Natural killer cell treated with Interleukin-12 subunit alpha and Interleukin-12 subunit beta and Interleukin-15 and Interleukin-18, amount 100 ng/mL, for 72 hours (primary cell): ENCODE measurements at places on chromosomes 1 and 21. TPM values are rescaled to one million over a fixed set of nuclear protein-coding genes. Genes with fewer than 3 reads are reported as not detected.

GPR3 gene
- total RNA-seq: 0.64 TPM

LRRC41 gene
- 45.5 TPM for total RNA-seq

GRCh38 chr1:160307118-160307791 is 22.3 kb upstream of the PEX19 start:
- H3K4me1 ChIP-seq: no peaks in the 10 kb centered on the region
- H3K4me3 ChIP-seq: no peak overlapping the region
- peaks cover 50% of the 10 kb centered on the region for H3K36me3 ChIP-seq
- H3K27me3 ChIP-seq: no peaks in the 10 kb centered on the region

GRCh38 chr1:214379236-214379970 is 98.4 kb downstream of the SMYD2 start:
- H3K36me3 ChIP-seq: no peaks in the 10 kb centered on the region
- no peaks in the 10 kb centered on the region for H3K4me1 ChIP-seq
- H3K27me3 ChIP-seq: no peaks in the 10 kb centered on the region
- no peak overlapping the region for H3K4me3 ChIP-seq

DNA sequence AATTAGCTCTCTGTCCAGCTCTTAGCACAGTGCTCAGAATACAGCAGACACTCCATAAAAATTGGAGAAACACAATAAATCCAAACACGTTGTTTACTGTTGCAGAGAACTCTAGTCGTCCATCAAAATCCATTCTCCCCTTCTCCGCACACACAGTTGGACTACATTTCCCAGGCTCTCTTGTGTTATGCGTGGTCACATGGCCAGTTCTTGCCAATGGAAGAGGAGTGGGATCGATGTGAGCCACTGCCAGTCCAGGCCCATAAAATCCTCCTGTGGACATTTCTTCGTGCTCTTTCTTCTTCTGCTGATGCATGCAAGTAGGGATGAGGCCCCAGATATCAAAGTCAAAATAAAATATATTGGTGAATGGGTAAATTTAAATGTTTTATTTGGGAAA is 114.3 kb upstream of the FMN2 start:
- no peak for DNase-seq
- peaks cover 7% of the 10 kb centered on the region for H3K36me3 ChIP-seq
- no peaks in the 10 kb centered on the region for H3K4me1 ChIP-seq

DNA sequence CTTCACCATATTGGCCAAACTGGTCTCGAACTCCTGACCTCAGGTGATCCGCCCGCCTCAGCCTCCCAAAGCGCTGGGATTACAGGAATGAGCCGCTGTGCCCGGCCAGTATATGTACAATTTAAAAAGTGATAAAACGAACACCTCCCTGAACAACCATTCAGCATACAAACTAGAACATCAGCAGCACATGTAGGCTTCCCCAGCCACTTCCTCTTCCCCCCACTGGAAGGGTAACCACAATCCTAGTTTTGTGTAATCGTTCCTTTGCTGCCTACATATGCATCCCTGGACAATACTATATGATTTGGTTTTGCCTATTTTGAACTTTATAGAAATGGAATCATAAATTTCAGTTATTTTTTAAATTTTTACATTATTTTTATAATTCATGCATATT is 60.4 kb downstream of the DESI2 start:
- no peak for DNase-seq
- no peaks in the 10 kb centered on the region for H3K36me3 ChIP-seq
- H3K27ac ChIP-seq: no peak overlapping the region
- peaks cover 6% of the 10 kb centered on the region for H3K4me1 ChIP-seq

DNA sequence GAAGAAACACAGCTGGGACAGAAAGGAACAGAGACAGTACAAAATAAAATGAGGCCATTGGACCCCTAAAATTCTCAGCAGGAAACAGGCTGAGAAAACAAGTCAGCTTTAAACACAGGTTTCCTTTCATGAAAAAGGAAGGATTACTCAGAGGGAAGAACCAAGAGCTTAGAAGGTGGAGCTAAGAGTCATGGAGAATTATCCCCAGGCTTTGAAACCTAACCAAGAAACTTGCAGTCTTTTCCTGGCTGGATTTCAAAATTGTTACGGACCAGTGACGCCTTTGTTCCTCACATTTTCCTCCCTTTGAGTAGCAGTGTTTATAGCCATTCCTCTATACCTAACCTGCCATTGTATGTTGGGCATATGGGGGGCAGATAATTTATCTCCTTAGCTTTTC is 8.8 kb downstream of the HMGB4 start:
- H3K36me3 ChIP-seq: no peaks in the 10 kb centered on the region
- H3K4me3 ChIP-seq: peak overlapping the region; percentile 24
- no peak for DNase-seq
- peaks cover 6% of the 10 kb centered on the region for H3K27me3 ChIP-seq
- peaks cover 41% of the 10 kb centered on the region for H3K4me1 ChIP-seq

PDE9A gene
- 2.2 TPM for total RNA-seq

GRCh38 chr1:69814926-69815325 is 247.2 kb downstream of the LRRC7 start:
- no peaks in the 10 kb centered on the region for H3K4me1 ChIP-seq
- H3K36me3 ChIP-seq: peaks cover under 1% of the 10 kb centered on the region
- no peak for DNase-seq
- H3K27me3 ChIP-seq: no peaks in the 10 kb centered on the region
- H3K4me3 ChIP-seq: no peak overlapping the region
- H3K27ac ChIP-seq: no peak overlapping the region

SLFNL1 gene
- 0.14 TPM for total RNA-seq
